ENCODE measurements at places on chromosomes 13 and 19.

DNA sequence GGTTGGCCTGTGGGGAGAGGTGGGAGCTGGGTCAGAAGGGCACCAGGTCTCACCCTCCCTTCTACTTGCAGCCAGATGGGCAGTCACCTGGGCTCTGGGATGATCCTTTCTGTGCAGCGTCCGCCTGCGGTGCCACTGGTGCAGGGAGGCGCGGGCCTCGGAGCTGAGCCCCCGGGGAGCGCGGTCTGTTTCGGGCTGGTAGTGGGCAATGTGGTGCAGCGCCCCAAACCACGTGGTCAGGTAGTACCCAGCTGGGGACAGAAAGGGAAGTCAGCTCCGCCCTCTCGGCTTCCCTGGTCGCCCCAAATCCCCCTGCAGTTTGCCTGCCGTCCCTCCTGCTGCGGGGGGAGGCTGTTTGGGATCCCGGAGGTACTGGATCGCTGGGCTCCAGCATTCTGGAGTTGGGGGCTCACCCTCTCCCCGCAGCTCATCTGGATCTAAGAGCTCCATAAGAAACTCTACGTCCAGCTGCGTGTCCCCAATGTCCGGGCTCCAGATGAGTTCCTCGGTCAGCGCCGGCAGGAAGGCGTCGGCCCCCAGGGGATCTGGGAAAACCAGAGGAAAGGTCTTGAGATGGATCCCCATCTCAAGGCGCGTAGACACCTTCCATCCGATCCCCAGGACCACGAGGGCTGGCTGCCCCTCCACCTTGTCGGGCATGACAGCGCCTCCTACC lies 8.8 kb downstream of the RINL start:
- no peak for DNase-seq

GRCh38 chr19:23949611-23950010 lies 34.9 kb downstream of the ZNF726 start:
- DNase-seq = no peak

GRCh38 chr13:57629821-57630235 lies 1.7 kb upstream of the PCDH17 start:
- DNase-seq = peak; percentile 94

DNA sequence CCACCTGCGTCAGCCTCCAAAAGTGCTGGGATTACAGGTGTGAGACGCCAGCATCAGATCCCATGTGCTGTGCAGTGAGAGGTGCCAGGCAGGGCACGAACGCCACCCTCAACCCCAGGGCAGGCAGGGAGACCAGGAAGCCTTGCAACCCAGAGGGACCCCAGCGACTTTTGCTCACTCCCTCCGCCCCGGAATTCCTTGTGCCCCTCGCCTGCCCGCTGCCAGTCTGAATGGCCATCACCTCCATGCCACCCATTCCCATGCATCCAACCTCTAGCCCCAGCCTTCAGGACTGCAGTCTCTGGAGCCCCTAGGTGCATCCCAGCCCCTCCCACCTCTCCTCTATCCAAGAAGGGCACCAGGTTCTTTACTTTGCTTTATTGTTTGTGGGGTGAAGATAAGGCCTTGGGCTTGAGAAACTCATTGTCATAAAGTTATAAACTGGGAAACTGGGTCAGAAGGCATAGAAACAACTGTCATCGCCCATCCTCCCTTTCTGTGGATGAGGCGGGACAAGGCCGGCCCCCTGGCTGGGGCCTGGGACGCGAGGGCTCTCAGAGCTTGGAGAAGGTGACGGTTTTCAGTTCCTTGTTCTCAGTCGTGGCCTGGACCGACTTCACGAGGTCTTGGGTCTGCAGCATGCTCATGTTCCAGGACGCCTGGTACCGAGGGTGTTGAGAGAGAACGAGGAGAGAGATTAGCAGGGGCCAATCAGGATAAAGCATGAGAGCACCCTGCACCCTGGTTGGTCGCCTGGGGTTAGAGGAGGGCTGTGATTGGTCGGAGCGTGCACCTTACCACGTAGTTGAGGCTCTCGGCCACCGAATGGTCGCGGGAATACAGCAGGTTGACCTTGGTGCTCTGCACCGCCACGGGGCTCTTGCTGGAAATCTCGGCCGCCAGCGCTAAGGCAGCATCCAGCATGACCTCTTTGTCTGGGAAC lies 2.6 kb upstream of the LGALS4 start:
- DNase-seq = no peak

DNA sequence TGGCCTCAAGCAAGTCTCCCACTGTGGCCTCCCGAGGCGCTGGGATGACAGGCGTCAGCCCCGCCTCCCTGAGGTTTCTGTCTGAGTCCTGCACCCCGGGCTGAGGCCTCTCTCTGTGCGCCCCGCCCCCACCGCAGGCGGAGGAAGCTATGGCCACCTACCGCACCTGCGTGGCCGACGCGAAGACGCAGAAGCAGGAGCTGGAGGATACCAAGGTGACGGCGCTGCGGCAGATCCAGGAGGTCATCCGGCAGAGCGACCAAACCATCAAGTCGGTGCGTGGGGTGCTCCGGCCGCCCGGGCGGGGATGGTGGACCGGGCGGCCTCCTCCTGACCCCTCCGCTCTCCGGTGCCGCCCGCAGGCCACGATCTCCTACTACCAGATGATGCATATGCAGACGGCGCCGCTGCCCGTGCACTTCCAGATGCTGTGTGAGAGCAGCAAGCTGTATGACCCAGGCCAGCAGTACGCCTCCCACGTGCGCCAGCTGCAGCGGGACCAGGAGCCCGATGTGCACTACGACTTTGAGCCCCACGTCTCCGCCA lies 12.7 kb downstream of the ARHGAP45 start:
- DNase-seq = no peak

- DNase-seq = no peak
Measured at GRCh38 chr13:45873491-45874325, 22.2 kb upstream of the SIAH3 start.

DNA sequence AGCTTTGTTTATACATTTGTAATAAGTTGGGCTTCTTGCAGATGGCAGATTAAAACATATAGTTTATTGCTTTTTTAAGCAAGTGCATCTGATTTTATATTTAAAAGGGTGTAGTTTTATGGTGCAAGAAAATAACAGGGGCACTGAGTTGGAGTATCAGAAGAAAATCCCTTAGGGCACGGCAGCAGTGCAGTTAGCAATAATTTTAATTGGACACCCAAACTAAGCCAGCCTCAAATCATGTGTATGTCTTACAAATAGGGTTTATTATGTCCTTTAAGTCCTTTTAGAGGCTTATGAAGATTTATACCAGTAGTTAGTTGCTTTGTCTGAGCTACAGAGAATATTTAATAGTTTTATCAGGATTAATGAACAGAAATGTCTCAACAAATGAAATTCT lies 57.5 kb downstream of the GPC6 start:
- no peak for DNase-seq

DNA sequence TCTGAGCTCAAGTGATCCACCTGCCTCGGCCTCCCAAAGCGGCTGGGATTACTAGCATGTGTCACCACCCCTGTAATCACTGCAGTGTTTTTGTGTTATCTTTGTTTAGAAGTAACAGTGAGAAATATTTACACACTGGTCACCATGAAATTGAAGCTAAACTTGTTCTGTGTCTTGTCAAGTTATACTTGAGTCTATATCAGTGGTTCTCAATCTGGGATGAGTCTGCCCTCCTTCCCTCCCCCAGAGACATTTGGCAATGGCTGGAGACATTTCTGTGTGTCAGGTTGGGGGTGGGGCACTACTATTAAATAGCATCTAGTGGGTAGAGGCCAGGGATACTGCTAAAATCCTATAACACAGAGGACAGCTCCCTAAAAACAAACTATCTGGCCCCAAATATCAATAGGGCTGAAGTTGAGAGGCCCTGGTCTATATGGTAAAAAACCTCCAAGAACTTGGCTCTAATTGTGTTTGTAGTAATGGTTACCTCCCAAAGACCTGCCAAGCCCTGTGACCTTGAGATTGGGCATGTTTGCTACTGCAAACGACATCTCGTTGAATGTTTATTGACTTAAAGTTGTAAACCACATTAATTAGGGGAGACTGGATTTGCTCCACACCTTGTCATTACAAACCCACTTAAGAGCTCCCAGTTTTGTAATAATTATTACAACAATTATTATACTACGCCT lies 6.9 kb downstream of the CTU1 start:
- DNase-seq = no peak

DNA sequence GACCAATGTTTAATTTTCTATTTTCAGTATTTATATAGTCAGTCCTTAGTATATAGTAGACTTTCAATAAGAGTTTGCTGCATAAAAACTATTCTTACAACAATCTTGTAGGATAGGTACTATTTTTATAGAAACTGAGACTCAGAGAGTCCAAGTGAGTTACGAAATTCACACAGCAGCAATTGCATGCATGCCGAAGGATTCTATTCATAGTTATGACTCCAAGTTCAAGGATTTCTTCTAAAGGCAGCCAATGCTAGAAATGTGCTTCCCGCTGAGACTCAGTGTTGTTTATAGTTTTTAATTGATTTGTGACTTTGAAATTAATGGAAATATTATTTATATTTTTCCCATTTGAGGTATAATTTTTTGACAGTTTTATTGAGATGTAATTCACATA lies 62.7 kb upstream of the CSNK1A1L start:
- no peak for DNase-seq

DNA sequence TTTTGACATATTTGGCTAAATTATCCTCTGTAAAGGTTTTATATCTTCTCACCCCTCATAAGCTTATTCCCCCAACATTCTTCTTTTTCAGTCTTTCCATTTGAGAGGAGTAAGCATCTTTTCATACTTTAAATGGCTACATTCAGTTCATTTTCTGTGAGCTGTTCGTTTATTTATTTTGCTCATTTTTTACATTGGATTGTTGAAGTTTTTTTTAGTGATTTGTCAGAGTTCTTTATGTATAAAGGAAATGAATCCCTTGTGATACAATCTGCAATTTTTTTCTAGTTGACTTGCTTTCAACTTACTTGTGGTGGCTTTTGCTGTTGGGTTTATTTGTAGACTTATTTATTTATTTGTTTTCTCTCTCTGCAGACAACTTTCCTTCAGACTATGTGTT lies 250.3 kb downstream of the DLEU7 start:
- DNase-seq = no peak

DNA sequence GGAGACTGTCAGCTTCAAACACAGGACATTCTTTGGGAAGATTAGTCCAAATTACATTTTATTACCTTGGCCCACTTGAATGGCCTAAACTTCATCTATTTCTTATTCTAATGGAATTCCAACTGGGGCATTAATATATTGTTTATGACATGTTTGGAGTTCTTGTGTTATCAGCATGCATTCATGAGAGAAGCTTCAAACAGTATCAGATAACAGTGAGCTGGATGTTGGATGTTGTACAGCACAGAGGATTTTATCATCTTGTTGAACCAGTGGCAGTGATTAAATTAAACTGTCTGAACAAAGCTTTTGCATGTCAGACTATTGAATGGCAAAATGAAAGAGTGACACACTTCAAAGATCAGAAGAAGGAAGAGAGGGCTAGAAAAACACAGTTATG lies 50.0 kb downstream of the MZT1 start:
- no peak for DNase-seq

DNA sequence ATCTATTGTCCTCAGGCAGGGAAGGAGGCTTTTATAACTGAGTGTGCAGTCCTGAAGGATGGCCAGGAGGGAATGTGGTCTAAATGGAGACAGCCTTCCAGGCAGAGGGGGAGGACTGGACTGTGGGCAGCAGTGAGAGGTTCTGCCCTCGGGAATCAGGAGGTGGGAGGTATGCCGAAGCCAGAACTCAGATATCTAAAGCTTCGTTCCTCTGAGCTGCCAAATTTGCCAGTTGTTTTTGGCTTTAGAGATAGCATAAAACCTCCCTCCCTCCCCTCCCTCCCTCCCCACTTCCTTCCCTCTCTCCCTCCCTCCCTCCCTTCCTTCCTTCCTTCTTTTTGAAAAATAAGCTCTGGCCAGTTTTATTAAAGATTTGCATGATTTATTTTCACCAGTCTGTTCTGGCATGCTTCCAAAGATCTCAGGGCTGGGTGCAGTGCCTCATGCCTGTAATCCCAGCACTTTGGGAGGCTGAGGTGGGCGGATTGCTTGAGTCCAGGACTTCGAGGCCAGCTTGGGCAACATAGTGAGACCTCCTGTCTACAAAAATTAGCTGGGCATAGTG lies 2.4 kb downstream of the MEDAG start:
- no peak for DNase-seq

- DNase-seq = peak; percentile 6
Measured at GRCh38 chr13:113192279-113192678, 16.2 kb downstream of the PCID2 start.

GRCh38 chr19:16229322-16229641 lies 31.6 kb downstream of the AP1M1 start:
- no peak for DNase-seq

- no peak for DNase-seq
Measured at GRCh38 chr19:30450835-30451321, 78.7 kb downstream of the ZNF536 start.

DNA sequence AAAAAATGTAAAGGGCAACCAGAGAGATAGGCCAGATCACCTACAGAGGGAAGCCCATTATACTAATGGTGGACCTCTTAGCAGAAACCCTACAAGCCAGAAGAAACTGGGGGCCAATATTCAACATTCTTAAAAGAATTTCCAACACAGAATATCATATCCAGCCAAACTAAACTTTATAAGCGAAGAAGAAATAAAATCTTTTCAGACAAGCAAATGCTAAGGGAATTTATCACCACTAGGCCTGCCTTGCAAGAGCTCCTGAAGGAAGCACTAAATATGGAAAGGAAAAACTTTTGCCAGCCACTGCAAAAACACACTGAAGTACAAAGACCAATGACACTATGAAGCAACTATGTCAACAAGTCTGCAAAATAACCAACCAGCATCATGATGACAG lies 28.4 kb downstream of the VSTM2B start:
- no peak for DNase-seq

DNA sequence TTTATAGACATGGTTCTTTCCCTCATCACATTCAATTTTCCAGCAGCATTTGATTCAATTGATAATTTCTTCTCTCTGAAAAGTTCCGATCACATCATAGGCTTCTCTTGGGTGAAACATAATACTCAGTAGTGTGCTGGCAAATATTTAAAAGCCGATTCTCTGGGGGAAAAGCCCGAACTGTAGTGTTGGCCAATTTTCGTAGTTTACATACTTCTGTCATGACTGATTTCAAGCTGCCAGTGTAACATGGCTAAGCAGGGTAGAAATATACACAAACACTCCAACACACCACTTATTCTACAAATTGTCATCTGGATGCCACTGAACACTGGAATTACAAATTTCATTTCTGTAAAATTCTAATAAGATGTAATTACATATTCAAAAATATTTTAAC lies 56.1 kb upstream of the FREM2 start:
- DNase-seq = no peak

- DNase-seq = peak; percentile 68
Measured at GRCh38 chr13:98349731-98350305, 172.7 kb upstream of the RNF113B start.

GRCh38 chr13:73860501-73860900 lies 273.7 kb downstream of the KLF12 start:
- DNase-seq = no peak

Measured in osteocyte (in vitro differentiated cells).